ENCODE measurements at places on chromosomes 12 and 14.

- DNase-seq, result no peak
Observed at GRCh38 chr12:5718680-5719079, 226.4 kb downstream of the ANO2 start.

DNA sequence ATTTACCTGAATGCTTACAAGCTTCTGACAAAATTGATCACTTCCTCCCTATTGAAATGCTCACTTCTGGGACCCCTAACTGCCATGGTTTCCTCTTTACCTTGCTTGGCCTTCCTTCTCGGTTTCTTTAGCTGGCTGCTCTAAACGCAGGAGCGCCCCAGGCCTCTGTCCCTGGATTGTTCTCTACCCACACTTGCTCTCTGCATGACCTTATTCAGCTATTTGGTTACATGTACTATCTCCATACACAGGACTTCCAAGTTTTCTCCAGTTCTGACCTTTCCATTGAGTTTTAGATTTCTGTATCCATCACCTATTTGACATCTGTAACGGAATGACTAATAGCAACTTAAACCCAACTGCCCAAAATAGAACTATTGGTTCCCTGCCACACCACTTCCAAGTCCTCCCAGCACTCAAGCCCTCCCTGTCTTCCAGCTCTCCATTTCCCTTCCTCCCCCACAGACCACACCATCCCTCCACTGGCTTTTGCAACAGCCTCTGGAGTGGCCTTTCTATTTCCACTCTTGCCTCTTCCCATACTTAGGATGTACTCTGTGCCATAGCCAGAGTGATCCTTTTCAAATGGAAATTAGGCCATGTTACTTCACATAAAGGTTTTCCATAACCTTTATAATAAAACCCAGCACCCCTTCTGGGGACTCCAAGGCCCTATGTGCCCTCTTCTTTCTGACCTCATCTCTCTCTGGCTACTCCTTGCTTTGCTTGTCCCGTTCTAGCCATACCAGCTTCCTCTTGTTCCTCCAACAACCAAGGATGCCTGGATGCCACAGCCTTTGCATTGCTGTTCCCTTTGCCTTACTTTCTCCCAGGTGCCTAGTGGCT, 202.2 kb downstream of the AEBP2 start:
- DNase-seq, result no peak

DNA sequence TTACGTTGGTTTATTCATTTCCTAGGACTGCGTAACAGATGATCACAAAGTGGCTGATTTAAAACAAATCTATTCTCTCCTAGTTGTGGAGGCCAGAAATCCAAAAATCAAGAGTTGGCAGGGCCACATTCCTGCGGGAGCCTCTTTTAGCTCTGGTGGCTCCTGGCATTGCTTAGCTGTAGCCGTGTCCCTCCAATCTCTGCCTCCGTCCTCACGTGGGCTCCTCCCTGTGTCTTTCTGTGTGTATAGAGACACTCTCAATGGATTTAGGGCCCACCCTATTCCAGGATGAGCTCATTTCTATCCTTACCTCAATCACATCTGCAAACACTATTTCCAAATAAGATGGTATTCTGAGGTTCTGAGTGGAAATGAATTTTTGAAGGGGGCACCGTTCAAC, 42.5 kb downstream of the KCTD10 start:
- DNase-seq, result no peak

DNA sequence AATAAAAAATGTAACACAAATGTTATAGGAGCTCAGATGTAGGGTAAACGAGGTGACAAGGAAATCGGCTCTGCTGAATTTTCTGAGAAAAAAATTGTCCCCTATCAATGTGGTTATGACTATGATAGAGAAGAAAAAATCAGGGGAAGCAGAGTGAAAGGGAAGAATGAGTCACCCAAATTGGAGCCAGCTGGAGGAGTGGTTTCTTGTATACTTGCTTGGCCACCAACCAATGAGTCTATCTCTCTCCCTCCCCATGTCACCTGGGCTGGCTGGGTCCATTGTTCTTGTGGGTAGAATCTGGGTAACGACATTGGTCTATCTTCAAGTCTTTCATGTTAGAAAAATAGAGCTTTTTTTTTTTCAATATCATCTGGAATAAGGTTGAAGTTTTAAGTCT, 196.6 kb upstream of the FLRT2 start:
- no peak for DNase-seq
